ENCODE measurements at places on chromosomes 1 and 21.

GRCh38 chr1:200435200-200435780, 25.5 kb upstream of the ZNF281 start:
- DNase-seq = no peak

DNA sequence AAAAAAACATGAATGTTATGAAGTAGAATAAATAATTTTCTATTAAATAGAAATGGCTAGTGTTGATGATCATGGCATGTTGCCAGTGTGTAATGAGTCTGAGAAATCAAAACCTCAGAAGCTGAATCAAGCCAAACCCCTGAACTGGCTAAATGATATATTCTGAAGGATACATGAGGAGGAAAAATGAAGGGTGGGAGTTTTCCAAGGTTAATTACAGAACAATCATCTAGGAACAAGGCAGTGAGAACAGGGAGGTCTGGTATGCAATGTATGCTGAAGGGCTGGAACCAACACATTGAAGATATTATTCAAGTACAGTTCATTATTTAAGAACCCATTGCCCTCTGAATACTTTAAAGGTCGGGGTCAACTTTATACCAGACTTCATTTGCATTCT, 309.1 kb upstream of the NRIP1 start:
- DNase-seq = no peak

DNA sequence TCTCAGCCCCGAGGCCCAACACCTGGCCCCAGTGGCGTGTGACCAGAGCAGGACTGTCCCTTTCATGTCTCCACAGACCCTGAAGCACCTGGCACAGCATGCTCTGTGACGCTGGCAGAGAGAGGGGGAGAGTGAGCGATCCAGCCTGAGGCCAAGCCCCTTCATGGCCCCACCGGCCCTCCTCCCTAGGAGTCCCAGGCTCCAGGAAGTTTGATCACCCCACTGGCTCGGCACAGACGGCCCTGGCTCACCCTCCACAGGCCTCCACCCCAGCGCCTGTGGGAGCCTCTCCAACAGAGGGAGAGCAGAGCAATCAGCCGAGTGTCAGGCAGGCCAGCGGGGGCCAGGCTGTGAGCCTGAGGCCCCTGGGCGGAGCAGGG, 11.0 kb downstream of the SH3BGRL3 start:
- DNase-seq = no peak

DNA sequence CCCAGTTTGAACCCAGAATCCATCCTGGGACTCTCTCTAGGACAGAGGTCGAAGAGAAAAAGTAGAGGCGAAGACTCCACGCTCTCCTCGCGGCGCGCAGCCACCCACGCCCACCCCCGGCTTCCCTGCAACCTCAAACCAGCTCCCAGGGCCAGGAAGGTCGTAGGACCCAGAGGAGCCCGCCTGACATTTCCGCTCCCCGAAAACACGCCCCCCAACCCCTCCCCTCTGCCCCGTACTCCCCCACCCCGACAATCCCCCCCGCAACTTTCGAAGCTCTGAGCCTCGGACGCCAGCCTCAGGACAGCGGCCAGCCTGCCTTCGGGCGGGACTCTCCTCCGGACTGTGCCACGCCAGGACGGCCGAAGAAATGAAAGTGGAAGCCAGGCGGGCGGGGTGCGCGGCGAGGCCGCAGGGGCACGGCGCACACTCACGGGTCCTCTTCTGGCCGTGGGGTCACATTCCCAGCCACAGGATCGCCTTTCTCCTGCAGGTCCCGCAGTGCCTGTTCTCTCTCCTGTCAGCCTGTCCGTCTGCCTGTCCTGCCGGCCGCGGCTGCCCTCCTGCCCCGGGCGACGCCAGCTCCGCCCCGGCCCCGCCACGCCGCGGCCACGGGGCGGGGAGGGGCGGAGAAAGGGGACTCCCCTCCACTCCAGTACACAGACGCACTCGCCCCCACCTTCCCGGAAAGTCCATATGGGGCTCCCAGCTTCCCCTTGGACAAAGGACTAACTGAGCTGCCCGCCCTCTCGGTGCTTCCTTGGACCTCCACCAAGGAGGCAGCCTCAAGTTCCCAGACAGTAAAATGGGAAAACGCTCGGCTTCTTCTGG, at the start of gene MOB3C:
Gene MOB3C, minus strand, starts transcription at position 535 of the 831 bp plus-strand sequence. CDS start 3,490 bp downstream, outside the sequence.
- peak; percentile 72 for DNase-seq

GRCh38 chr1:101595881-101596374, 359.1 kb downstream of the S1PR1 start:
- DNase-seq = no peak

GRCh38 chr1:238776126-238776525, 610.2 kb upstream of the CHRM3 start:
- no peak for DNase-seq

GRCh38 chr1:177451191-177451590, 280.4 kb downstream of the BRINP2 start:
- no peak for DNase-seq

DNA sequence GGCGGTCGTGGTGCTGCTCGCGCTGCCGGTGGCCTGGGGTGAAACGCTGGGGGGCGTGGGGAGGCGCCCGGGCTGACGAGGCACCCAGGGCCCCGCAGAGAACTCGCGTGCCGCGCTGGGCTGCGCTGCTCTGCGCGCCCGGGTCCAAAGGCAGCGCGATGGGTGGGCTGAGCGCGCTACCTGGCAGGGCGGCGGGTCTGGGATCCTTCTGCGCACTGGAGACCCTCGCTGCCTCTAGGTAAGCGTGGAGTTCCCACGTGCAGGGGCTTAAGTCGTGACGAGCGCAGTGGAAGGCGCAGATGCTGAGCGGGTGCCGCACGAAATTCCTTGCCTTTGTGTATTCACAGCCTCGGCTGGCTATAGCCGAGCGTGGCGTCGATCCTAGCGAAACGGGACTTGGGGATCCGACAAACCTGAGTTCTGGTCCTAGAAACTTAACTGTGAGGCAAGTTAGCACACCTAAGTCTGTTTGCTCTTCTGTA, 24.6 kb downstream of the CR1L start:
- DNase-seq = no peak

GRCh38 chr1:109477821-109478220, 5.9 kb upstream of the ATXN7L2 start:
- DNase-seq = no peak

DNA sequence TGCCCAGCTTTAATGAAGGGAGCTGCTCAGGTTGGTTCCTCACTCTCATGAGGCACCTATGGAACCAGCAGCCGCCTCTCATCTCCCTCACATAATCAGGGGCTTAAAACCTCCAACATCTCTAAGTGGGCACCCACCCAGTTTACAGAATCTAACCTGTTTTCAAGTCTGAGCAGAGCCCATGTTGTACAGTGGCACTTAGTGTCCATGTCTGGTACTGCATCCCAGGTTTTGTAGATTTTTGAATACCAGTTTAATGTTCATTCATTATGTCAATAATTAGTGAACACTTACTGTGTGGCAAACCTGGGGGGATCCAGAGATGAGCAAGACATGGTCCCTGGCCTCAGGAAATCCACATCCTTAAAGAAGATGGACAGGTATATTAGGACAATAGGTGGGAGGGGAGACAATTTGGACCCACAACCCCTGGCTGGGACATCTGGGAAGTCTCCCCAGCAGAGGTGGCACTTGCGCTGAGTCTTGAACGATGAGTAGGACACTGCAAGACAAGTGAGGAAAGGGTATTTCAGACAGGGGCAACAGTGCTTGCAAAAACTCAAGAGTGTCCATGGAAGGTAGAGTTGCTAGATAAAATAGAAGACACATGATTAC, 83.3 kb downstream of the LACTBL1 start:
- no peak for DNase-seq

- no peak for DNase-seq
Measured at GRCh38 chr21:30408782-30409494, 13.1 kb downstream of the KRTAP13-1 start.

GRCh38 chr1:7015022-7015421, 229.8 kb downstream of the CAMTA1 start:
- no peak for DNase-seq

DNA sequence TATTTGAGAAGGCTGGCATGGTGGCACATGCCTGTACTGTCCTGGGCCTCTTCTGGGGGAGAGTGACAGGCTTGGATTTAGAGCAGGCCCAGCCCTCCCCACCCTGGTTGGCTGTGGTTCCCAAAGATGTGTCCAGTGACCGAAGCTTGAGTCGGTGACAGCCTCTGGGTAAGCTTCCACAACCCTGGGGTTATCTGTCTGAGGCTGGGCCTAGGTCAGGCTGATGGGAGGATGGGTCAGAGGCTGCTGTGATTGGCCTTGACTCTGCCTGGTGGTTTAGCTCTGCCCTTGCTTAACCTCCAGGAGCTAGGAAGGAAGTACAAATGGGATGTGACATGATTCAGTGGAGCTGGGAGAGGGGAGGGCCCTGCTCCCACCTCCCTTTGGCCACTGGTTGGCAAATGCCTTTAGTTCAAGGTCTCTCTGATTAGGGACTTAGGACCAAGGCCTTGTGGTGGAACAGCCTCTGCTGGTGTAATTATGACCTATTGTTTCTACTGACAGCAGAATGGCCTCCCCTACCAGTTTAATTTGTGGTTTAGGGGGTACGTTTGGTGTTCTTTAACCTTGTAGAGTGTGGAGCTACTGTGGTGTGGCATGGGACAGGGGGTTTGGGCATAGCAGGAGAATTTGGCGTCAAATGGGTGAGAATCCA, 16.6 kb downstream of the NUDC start:
- no peak for DNase-seq

GRCh38 chr1:240341365-240342250, 249.9 kb downstream of the FMN2 start:
- no peak for DNase-seq

DNA sequence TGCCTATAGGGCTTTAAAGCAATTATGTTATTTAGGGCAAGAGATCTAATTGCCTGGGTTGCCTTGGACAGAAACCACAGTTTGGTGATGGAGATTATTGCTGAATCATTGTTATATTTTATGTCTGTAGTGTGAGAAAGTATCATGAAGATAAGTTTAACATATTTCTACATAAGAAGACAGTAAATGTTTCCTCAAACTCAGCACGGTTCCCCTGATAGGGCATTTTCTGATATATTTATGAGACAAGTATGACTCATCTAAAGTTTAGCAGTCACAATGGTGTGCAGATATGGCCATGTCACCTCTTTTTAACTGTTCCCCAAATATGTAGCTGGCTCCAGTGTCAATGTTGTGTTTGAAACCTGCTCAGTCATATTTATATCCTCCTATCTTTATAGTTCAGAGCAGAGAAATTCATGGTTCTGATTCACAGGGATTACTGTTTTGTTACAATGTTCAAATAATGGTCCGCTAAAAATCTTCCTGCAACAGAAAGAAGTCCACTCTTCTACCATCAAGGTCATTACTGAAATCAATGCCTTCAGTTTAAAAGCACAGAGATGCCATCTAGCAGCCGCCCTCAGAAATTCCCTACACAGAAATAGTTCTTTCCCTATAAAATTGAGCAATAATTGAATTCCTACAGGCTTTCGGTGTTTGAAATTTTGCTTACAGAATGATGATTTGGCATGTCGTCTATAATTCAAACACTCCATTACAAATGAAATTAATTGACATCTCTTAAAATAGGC, 3.7 kb downstream of the OLFM3 start:
- DNase-seq = no peak

DNA sequence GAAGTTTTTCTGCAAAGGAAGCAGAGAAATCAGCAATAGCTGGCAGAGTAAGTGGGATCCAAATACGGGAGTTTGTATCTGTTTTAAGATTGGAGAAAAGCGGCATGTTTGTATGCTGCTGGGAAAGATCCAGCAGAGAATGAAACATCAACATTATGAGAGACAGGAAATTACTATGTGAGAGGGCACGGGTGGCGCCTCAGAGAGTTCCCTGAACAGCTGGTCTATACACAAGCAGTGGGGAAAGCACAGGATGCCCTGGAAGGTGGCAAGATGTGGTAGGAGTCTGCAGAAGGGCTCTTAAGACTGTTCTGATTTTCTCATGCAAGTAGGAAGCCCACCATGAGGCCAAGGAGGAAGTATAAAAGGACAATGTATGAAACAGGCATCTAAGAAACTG, 130.4 kb downstream of the RERE start:
- no peak for DNase-seq

DNA sequence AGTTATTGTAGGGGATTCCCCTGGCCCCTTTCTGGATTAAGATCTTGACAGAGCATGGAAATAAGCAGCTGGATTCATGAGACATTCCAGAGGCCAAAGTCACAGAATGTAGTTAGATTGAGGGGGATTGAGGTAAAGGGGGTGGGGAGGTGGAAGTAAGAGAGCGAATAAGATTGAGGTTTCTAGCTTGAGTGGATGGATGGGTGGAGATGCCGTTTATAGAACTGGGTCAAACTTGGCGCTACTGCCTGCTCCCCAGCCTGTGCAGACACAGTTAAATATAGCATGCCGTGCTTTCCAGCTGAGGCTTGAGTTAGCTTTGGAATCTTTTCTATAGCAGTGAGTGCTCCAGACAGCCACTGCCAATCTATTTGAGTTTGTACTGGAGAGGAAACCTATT, 85.7 kb downstream of the DYRK1A start:
- no peak for DNase-seq

- DNase-seq = no peak
Measured at GRCh38 chr1:181791721-181792120, 269.8 kb downstream of the ZNF648 start.

GRCh38 chr1:246151796-246152434, 355.2 kb downstream of the SMYD3 start:
- no peak for DNase-seq

GRCh38 chr1:24724345-24725208, 20.7 kb upstream of the CLIC4 start:
- no peak for DNase-seq

DNA sequence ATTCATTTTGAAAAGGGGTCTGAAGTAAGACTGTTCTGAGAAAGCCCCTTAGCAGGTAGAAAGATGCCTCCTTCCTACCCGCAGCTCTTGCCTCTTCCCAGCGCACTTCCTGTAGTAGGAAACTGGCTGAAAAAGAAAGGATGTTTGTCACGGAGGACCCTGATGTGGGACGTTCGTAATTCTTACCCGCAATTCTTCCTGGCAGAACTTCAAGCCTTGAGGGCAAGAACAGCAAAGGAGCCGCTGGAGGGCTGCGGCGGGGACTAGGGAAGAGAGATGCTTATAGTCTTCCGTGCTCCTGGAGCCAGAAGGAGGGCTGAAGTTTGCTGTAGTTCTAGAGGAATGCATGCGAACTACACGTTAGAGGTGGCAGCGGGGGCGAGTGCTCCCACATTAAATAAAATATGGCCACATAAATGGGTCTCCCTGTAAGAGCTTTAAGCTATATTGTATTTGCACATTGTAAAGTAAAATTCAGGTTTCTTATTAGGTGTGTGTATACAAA, 6.3 kb downstream of the C1orf53 start:
- no peak for DNase-seq

- no peak for DNase-seq
Measured at GRCh38 chr1:225940385-225941151, 452 bp downstream of the LEFTY2 start.

DNA sequence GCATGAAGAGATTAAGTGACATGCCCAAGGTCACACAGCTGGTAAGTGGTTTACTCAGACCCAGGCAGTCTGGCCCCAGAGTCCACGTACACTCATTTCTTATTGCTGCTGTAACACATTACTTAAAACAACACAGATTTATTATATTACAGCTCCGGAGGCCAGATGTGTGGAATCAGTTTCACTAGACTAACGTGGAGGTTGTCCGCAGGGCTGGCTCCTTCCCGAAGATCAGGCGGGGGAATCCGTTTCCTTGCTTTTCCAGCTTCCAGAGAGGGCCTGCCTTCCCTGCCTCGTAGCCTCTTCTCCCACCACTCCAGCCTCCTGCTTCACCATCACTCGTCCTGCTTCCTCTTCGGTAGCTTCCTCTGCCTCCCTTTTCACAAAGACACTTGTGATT, 81.2 kb downstream of the KCNN3 start:
- DNase-seq = no peak

- no peak for DNase-seq
Measured at GRCh38 chr1:169144941-169145626, 38.6 kb downstream of the ATP1B1 start.
